SHP77 treated with DMSO at 0.1 percent for 48 hours (cell line): ENCODE measurements at places on chromosomes 11 and 22.

DNA sequence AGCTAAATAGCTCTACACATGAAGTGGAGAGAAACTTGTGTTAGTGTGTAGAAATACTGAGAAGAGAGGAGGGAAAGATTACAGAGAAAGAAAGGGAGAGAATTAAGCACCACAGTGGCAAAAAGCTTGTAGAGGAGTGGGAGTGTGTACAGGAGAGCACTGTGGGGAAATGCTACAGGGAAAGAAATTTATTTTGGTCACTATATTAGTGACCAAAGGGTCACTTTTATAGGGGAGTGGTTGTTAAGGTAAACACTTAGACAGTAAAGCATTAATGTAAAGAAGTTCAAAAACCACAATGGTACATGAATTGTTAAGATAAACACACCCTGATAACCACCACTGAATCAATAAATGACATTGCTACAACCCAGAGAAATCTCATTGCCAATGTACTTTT is 307.2 kb upstream of the CTSC start:
- DNase-seq, result no peak

DNA sequence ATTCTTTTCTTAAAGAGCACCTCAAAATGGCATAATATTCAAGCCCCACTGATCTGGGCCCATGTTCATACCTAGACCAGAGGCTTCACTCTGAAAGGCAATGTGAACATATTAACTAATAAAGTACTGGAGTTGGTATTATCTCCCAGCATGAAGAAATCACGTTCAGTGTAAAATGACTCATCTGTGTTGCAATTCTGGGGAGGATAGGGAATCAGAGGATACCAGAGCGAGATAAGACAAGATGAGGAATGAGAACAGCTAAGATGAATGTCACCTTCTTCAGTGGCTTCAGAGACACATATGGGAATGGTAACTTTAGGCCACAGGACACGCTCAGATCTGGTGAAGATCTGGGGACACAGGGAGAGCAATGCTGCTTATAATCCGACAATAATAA is 121.1 kb downstream of the NTM start:
- DNase-seq, result no peak

- DNase-seq, result no peak
Observed at GRCh38 chr22:33476206-33476605, 418.0 kb upstream of the SYN3 start.

DNA sequence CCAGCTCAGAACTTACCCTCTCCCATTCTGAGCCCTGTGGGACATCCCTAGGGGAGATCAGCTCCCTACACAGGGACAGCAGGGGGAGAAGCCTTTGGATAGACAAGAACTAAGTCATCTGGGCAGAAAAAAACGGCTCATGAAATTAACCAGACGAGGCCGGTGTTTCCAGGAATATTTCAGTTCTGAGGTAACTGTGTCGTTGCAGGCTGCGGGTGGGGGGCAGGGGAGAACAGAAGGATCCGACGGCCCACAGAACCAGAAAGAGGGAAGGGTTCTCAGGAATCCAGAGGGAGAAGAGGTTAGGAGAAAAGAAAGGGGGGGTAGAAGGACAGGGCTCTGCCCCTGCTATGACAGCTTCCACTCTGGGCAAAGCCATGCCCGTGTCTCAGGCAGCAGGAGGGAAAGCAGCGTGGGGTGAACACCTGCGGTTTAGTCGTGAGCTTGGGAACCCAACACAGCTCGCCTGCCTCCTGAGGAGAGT is 3.6 kb downstream of the CLCF1 start:
- no peak for DNase-seq

- no peak for DNase-seq
Observed at GRCh38 chr11:61370349-61371005, 8.3 kb downstream of the TMEM138 start.

DNA sequence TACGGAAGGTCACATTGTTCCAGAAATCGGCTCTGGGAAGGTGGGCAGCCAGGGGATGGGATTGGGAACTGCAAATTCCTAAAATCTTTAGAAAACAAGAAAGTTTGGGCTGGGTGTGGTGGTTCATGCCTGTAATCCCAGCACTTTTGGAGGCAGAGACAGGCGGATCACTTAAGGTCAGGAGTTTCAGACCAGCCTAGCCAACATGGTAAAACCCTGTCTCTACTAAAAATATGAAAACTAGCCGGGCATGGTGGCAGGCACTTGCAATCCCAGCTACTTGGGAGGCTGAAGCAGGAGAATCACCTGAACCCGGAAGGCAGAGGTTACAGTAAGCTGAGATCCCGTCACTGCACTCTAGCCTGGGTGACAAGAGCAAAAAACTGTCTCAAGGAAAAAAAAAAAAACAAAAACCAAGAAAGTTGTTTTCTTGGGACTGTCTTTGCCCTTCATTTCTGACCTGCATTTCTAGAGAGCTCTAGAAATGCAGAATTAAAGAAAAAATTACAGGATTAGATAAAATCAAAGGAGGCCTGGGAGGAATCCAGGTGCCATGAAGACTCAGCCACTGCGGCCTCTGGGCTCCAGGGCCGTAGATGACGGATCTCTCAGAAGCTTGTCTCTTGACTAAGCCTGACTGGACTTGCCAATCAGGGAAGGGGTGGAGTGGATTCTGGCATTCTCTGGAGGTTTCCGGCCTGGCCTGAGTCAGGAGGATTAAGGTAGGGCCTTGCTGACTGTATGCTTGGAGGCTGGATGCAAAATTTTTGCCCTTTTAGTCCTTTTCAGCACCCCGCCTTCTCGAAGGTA is 5.3 kb upstream of the MALAT1 start:
- no peak for DNase-seq

DNA sequence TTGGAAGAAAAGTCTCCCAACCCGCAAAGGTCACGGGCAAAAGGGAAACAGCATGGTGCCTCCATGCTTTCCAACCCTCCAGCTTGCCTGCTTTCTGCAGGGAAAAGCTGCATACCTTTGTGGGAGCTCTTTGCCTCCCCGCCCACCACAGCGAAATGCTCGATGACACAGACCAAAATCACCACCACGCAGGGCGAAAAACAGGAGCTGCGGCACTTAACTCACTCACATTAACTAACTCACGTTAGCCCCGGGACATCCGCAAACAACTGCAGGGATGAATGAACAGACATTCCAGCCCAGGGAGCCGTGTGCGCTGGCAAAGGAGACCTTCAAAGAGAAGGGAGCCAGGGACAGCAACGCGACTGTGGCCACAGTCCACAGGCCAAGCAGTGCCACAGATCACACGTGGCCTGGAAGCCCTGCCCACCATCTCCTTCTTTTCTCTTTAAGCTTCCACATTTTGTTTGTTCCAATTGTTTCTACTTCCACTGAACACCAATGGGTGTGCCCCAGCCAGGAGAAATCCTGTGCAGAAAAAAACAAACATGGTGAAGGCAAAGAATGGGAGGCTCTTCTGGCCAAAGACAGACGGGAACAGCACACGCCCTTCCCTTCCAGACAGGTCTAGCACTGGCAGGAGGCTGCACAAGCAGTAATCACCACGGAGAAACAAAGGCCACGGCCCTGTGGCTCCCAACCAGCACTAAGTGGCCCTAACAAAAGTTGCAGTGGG is 39.3 kb downstream of the DUSP8 start:
- no peak for DNase-seq

- DNase-seq, result no peak
Observed at GRCh38 chr11:33515347-33515746, 185.3 kb downstream of the C11orf91 start.

DNA sequence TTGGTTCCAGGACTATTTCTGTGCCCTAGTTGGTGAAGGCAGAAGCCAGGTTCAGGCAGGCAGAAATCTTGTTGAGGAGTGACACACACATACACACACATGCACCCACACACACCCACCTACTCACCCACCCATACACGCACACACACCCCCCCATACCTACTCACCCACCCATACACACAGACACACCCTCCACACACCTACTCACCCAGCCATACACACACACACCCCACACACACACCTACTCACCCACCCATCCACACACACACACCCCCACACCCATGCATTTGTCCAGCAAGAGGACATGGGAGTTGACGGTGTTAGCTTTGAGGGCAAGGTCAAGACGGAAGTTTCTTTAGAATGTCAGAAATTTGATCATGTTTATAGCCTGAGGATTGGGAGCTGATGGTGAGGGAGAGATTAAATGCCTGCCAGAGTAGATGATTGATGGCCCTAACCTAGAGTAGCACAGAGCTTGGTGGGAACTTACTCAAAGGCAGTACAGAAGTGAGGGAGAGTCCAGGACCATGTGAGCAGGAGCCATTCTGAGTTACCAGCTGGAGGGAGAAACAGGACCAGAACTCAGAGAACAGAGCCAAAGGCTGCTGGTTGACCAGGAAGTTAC is 68.9 kb downstream of the CYB5R2 start:
- no peak for DNase-seq

DNA sequence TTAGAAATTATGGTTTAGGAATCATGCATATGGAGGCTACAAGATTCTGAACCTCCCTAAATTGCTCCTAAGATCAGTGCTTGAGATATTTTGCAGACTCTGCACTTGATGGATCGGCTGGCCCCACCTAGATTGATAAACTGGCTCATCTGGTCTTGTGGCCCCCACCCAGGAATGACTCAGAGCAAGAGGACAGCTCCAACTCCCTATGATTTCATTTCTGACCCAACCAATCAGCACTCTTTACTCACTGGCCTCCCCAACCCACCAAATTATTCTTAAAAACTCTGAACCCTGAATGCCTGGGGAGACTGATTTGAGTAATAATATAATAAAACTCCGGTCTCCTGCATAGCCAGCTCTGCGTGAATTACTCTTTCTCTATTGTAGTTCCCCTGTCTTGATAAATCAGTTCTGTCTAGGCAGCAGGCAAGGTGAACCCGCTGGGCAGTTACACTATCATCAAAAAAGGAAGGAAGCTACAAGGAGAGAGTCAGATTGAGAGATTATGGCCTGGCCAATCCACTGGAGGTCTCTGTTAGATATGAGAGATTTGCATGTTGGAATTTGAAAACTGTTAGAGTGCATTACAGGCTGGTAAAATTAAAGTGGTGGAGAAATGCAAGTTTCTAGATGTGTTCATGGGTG is 245.8 kb downstream of the CSNK2A3 start:
- no peak for DNase-seq

- no peak for DNase-seq
Observed at GRCh38 chr11:118291477-118292135, 12.9 kb upstream of the CD3E start.

DNA sequence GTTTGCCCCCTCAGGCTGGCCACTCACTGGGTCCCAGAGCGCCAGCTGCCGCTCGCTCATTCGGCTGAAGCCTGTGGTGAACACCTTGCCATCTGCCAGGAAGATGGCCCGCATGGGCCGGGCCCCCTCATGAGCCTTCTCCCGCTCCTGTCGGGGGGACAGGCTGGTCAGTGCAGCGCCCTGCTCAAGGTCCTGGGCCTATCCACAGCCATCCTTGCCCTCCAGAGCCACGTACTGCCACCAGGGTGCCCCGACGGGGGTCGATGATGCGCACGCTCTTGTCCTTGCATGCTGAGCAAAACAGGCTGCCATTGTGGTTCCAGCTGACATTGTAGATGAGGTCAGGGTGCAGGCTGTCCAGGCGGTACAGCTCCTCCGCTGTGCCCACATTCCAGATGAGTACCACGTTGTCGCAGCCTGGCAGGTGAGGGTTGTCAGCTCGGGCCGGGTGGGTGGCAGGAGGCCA is 2.1 kb downstream of the CORO1B start:
- no peak for DNase-seq

DNA sequence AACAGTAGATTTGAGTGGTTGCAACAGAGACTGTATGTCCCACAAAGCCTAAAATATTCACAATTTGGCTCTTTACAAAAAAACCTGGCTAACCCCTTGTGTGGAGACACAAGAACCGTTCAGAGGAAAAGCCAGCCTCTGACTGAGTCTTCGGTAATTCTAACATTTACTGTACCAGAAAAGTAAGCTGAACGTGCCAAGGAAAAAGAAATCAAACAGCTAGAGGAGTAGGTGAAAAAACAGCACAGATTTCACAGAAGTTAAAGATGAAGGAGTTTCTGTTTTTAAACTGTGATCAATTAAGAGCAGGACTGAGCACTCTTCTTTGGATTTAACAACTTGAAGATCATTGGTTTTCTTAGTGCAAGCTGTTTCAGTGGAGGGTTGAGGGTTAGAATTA is 424.7 kb upstream of the KIRREL3 start:
- no peak for DNase-seq

GRCh38 chr11:27076121-27076589 is 35.5 kb downstream of the BBOX1 start:
- DNase-seq, result no peak

GRCh38 chr11:356610-357009 is 12.7 kb upstream of the B4GALNT4 start:
- DNase-seq, result no peak
